Keratinocyte (primary cell): ENCODE measurements at places on chromosomes 6 and 20.

DNA sequence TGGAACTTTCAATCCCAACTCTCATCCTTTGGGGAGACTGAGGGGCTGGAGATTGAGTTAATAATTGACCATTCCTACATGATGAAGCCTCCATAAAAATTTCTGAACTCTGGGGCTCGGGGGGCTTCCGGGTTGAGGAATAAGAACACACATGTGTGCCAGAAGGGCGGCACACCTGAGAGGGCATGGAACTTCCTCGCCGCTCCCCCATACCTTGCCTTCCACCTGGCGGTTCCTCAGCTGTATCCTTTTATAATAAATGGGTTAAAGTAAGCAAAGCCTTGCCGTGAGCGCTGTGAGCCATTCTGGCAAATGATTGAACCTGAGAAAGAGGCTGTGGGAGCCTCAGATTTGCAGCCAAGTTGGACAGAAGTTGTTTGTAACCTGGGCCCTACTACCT is 164.8 kb downstream of the LY86 start:
- DNase-seq: no peak

DNA sequence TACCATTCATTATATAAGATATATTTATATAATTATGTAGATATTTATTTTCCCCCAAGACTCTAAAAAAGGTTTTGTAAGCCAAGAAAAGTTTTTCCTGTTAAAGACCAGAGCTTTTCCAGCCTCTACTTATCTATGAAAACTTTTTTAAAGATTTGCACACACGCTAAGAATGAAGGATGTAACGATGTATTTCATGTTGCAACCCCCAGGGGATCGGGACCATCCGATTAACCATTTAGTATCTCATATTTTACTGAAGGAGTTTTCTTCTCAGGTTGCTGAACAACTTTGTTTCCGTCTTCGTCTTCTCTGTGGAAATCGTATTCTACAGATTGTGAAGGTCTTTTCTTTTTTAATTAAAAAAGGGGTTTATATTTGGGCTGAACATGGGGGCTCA is 70.0 kb upstream of the SASH1 start:
- DNase-seq: no peak

DNA sequence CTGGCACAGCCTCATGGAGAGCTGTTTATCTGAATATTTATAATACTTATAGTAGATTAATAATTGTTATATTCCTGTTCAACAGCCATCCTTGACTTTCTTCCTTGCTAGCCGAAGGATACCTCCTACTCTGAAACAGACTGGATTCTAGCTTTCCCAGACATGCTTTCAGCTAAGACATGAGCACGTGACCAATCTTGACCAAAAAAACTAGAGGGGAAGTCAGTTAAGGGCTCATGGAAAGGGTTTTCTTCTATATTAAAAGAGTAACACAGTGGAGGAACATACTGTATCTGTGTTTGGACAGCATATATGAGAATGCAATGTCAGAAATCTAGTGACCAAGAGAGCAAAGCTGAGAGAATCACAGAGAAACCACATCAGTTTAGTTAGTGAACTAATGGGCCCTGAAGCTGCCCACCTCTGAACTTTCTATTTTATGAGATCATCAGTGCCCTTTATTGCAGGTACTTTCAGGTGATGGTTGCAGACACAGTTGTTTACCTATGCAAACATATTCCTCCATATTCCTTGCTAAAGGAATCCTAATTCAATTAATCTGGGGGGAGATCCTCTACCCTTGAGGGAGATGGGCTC is 140.4 kb upstream of the SLC24A3 start:
- no peak for DNase-seq

GRCh38 chr20:46644733-46645132 is 6.5 kb downstream of the SLC13A3 start:
- DNase-seq: no peak

DNA sequence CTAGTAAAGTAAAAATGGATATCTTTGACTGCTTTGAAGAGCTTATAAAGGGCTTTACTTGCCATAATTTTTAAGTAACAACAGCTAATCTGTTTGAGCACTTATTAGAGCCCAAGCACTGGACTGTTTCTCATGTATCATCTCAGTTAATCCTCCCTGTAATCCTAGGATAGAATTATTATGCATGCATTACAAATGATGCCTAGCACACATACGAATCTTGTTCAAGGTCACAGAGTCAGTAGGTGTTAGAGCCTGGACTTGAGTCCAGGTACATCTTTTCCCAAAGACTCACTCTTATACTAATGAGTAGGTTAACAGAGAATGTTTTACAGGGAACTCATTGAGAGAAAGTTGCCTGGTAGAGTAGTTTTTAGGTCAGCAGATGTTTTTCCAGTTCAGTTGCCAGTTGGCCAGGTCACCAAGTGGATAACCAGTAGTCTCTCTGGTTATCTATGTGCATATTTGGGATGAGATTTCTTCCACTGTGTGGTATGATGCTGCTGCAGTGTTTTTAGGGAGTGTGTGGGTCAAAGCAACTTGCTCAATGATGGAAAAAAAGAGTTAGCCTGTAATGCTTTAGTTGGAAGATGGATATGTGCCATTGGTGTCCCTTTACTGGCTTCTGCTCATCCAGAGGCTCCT is 32.3 kb upstream of the LAMA4 start:
- DNase-seq: no peak

- no peak for DNase-seq
These were observed 119.4 kb downstream of the PHACTR1 start for GRCh38 chr6:12836009-12836408.

GRCh38 chr20:52269321-52269720 is 77.7 kb upstream of the ZFP64 start:
- DNase-seq: no peak

DNA sequence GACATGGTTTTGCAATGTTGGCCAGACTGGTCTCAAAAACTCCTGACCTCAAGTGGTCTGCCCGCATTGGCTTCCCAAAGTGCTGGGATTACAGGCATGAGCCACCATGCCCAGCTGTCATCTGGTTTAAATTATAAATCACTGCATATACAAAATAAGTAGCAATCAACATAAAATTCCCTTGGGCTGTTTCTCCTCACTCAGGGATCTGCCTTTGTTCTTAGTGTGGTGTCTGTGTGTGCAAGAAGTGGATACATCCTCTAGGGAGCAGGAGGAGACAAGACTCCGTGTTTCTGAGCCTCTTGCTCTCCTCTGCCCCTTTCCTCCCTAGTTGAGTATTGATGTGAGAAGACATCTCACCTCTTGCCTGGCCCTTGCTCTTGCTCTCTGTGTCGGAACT is 65.2 kb upstream of the ADGRF4 start:
- no peak for DNase-seq

- DNase-seq: no peak
These were observed 19.3 kb downstream of the SLC13A3 start for GRCh38 chr20:46631874-46632446.

DNA sequence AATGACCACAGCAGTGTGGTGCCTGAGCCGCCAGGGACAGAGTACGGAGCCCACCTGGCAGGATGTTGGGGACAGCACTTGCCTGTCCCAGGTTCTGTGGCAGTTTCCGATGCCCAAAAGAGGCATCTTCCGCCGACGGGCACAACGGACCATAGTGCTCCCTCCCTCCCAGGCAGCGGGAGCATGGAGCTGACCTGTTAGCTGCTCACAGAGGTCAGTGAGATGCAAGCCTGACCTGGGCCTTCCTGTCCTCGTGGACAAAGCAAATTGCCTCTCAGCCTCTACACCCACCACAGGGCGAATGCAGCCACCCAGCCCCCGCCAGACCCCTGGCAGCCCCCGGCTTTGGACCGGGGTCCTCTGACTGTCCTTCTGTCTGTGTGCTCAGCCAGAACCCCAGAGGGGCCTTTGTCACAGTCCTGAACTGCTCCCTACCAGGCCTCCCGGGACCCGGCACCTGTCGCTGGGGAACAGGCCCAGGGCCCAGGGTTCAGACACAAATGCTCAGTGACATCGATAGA is 16.2 kb upstream of the FRMD1 start:
- no peak for DNase-seq

GRCh38 chr20:32231245-32231644 is 23.6 kb downstream of the POFUT1 start:
- DNase-seq: no peak

DNA sequence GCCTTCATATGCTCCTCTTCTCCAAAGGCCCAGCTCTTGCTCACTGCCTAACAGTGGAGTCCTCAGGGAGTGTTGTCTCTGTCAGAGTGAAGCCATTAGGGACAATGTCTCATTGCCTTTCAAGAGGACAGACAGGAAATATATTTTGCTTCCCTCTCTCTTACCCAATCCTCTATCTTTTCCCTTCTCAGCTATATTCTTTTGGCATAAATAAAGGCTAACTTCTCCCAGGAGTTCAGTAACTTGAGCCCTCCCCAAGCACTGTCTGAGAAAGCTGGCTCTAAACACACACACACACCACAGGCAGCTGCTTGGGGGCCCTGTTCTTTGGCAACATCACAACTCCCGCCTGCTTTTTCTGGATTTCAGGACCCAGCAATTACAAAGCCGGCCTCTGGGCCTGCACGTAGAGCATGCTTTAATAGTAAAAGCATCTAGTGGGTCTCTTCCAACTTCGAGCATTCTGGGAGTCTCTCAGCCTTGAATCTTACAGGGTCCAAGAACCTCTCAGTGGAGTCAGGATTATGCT is 34.7 kb upstream of the LAMA4 start:
- DNase-seq: no peak

GRCh38 chr20:32511358-32512046 is 73.6 kb downstream of the NOL4L start:
- DNase-seq: no peak

GRCh38 chr6:70663881-70664466 is 3.7 kb upstream of the SMAP1 start:
- no peak for DNase-seq

DNA sequence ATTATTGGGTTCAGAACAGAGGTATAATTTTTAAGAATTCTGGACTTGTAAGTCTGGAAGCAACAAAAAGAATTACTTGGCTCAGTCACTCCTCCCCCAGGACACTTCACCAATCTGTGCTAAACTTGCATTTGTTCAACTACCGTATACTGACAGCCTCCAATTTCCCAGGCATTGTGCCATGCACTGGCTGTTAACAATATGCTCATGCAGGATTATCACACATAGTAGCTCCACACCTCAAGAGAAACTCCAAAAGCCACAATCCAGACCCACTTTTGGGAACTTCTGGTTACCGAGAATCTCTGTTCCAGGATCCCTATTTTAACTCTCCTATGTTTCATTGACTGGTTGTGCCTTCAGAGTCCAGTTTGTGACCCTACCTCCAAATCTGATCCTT is 7.7 kb downstream of the ADGRF1 start:
- no peak for DNase-seq

DNA sequence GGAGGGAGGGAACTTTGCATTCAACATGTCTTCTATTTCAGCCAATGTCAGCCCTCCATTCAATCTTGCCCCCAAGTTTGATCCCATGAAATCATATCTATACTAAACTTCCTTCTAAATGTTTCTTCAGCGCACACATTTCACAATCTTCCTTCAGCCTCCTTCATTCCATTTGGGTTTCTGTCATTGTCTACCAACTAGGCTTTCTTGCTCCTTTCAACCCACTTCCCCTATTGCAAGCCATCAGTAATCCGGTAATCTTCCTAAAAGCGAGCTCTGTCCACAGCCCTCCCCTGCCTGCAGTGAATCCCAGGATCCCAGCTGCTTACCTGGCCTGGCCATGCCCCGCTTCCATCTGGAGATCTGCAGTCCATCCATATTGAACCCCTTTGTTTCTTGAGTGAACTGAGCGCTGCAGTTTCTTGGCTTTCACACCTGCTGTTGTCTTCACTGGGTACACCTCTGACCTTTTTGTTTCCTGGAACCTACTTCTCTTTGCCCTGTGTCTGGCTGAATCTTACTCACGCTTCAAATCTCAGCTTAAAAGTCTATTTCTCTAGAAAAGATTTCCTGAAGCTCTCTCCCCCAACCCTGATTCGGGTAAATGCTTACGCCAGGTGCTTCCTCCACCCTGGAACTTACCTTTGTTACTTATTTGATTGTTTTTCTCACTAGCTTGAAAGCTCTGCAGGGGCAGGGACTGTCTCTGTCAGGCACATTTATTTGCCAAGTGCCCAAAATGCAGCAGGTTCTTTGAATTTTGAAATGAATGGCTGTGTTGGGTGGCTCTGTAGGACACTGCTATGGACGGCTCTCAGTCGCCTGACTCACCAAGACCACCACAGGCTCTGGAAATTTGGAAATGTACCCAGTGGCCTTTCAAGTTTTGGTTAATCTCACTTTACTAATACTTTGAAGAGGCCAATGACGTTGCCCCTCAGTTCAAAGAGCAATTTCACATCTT is 50.3 kb downstream of the ADTRP start:
- DNase-seq: no peak

- no peak for DNase-seq
These were observed 47.6 kb downstream of the CPXM1 start for GRCh38 chr20:2752567-2753460.

DNA sequence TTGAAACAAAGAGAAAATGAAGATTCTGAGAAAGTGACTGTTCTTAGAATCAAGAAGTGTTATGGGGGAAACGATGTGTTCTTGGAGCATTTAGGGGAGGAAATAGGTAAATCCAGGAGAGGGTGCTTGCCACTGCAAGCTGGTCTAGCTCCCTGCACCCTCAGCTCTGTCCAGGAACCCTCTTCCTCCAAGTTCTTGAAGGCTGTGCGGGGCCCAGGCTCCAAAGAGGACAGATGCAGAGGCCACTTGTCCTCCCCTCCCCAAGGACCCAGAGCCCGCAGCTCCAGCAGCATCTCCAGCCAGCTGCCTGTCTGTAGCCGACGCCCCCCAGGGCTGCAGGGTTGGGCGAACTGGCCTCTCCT is 87.9 kb downstream of the CDC5L start:
- no peak for DNase-seq

DNA sequence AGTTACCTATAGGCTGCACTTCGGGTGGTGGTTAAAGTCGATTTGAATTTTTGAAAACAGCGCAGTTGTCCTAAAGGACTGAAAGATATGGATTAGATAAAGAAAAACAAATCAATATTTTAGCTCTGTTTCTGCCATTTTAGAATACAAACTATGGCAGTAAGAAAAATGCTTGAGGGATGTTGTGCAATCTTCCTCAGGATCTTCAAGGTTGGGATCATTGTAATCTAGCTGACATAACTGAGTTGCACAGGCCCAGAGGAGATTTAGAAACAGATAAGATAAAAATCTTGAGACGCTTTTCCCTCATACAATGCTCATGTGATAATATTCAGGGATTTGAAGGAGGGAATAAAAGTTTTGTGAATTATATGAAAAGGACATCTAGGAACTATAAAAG is 926 bp downstream of the PEX3 start:
- no peak for DNase-seq
